ENCODE measurements at places on chromosomes 12 and 14.

DNA sequence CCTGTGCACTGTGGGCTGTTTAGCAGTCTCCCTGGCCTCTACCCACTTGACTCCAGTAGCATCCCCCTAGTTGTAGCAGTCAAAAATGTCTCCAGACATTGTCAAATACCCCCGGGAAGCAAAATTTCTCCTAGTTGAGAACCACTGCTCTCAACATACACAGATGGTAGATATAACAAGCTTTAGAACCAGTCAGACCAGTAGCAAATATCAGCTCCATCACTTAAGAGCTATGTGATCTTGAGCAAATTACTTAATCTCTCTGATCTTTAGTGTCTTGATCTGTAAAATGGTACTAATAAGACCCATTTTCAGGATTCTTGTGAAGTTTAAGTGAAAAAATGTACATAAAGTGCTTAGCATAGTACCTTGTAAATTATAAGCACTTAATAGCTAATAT is 96.2 kb downstream of the DUSP6 start:
- DNase-seq = no peak

DNA sequence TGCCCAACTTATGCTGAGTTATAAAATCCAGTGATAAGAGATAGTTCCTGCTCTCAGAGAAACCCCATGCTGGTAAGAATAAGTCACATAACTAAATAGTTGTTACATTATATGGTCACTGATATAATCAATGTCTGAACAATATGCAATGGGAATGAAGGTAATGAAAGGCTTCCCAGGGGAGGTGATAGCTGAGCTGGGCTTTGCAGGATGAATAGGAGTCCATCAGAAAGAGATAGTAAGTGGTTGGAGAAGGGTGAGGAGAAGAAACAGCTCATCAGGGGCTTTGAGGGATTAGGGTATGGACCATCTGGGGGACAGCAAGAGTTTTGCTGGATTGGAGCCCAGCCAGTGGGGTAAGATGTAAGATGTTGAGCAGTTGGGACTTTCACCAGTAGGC is 266.7 kb upstream of the CRY1 start:
- DNase-seq = no peak

DNA sequence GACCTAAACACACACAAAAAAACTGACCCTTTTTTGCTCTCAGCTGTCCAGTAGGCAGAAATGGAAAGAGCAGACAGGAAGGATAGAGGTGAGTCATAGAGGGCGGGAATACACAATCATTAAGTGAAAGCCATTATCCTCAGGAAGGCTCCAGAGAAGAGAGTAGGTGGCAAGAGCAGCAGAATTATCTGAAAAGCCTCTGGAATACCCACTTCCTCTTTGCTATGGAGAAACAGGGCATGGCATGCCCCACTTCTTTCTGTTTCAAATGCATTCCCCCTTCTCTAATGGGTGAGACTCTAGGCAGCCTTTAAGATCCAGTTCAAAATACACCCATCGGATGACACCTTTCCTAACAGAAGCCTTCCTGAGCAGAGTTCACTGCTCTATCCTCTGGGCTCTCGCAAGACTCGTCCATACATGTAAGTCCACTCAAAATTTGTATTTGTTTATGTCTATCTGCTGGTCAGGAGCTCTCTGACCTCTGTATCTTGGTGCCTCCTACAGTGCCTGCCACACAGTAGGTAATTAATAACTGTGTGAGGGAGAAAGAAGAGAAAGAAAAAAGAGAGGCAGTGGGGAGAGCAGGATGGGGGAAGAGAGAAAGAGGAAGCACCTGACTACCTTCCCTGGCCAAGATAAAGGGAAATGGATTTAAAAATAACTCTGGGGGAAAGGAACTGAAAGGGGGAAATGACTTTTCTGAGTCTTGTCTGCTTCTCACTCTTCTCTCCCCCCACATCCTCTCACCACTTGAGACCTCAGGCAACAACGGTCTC is 8.5 kb downstream of the KLHL33 start:
- DNase-seq = peak; percentile 82

GRCh38 chr14:98184457-98184856 is 1087.5 kb downstream of the BCL11B start:
- no peak for DNase-seq

GRCh38 chr12:132132609-132133430 is 11.3 kb downstream of the DDX51 start:
- DNase-seq = no peak

GRCh38 chr12:54373649-54374561 is 9.6 kb upstream of the GPR84 start:
- no peak for DNase-seq

- DNase-seq = no peak
These were observed 194.4 kb upstream of the CCDC196 start for GRCh38 chr14:66291756-66292155.

- DNase-seq = no peak
These were observed 298.1 kb upstream of the CLEC14A start for GRCh38 chr14:38554026-38554425.

DNA sequence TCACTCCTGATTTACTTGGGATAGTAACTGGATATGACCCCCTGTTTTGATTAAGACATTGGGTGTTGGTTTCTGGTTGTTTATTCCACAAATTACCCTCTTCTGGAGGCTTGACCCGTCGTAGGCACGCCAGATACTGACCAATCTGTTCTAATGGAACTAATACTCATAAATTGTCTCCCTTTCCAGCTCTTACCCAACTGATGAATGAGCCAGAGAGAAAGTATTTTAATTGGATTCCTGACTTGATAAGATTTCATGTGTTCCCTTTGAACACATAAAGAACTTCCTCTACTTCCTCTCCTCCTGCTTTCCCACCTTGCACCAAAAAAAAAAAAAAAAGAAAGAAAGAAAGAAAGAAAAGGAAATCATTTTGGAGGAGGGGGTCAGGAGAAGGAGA is 340.9 kb downstream of the PCNX1 start:
- no peak for DNase-seq

- DNase-seq = no peak
These were observed 23.8 kb downstream of the PXN start for GRCh38 chr12:120241561-120242274.

DNA sequence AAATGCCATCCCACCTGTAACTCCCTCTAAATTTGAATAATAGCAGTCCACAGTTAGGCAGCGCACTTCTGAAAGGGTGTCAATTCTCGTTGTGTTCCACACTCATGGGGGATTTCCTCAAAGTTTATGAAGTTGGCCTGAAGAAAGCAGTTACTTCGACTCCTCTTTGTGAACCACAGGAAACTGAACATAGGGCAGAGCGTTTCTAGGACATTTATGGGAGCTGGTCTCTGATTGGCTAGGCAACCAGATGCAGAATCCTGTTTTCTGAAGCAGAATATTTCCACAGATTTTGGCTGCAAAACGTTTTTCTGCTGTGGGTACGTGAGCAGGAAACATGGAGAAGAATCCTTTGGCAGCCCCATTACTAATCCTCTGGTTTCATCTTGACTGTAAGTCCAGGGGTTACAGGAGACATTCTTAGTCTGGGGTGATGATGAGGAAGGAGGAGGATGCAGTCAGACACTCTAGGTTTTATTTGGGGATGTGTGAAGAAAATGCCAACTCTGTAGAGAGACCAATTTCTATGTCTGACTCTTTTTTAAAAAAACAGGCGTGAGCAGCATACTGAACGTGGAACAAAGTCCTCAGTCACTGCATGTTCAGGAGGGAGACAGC is 431.5 kb upstream of the OR4E1 start:
- no peak for DNase-seq

- no peak for DNase-seq
These were observed 211.2 kb downstream of the NUAK1 start for GRCh38 chr12:105927564-105927963.

DNA sequence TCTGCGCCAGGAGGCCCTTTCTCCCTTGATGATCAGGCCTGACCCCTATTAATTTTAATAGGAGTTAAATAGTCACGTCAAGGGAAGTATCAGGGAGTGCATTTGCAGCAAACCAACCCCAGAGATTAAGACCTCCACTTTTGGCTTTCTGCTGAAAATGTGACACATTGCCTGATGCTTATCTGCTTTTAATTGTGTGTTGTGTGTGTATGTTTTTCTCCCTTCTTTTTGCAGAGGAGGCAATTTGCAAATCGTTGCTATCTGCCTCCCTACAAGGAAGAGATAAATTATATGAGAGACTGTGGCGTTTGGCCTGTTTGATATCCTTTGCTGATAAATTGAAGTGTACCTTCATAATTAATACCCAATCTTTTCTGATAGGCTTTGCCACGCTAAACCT is 822.9 kb downstream of the VRK1 start:
- no peak for DNase-seq

DNA sequence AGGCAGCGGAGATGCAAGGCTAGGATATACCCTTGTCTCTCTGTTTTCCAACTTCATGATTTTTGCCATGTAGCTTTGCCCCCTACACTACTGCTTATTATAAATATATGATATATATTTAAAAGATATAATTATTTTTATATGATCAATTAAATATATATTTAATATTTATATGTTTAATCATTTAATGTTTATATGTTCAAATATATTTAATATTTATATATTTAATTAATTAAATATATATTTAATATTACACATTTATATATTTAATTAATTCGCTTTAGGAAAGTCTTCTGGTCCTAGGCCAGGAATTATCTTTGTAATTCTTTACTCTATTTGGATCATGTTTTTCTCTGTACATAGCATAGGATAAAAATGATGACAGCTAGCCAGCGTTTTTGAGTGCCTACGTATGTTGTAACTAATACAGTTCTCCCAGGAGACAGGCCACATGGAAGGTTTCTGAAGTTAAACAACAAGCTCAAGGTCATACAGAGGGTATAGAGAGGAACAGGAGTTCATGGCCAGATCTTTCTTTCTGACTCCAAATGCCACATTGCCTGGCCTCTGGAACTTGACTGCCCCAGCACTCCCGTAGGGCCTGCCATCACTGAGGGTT is 192.5 kb downstream of the KCNA5 start:
- no peak for DNase-seq
